Fibroblast of pulmonary artery (primary cell): ENCODE measurements at places on chromosomes 7 and 10.

- DNase-seq, result no peak
Observed at GRCh38 chr10:119415536-119416503, 126.7 kb downstream of the RGS10 start.

DNA sequence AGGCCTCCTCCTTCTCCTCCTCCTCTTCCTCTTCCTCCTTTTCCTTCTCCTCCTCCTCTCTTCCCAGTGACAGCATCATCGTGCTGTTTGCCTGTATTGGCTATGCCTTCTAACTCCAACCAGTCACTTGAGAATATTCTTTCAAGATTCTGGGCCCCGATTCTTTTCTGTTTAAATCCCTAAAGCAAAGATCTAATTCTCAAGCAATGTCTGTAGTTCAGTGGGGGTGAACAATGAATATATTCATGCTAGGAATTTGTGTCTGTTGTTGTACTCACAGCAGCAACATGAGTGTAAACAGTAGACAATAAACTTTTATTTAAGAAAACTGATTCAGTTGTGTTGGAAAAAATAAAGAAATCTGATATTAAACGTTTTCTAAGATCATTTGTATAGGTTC is 30.7 kb downstream of the NUDT5 start:
- DNase-seq, result no peak

- no peak for DNase-seq
Observed at GRCh38 chr7:78074713-78075112, 276.1 kb downstream of the PHTF2 start.

GRCh38 chr7:157769526-157770215 is 432.9 kb downstream of the DNAJB6 start:
- DNase-seq, result no peak

DNA sequence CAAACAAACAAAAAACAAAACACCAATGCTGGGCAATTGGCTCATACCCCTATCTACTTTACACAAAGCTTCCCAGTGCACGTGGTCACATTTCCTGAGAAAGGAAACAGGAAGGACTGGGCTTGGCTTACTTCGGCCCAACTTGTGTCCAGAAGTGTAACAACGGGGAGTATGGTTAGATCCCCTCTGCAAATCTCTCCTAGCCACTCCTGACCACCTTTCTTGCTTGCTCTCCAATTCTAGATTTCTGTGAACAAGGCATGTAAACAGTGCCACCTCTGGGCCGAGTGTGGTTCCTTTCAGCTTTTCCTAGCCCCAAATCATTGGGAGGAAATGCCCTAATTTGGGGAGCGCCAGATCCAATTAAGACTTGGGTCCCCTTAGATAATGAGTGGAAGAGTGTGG is 21.0 kb upstream of the FRAT2 start:
- peak; percentile 40 for DNase-seq

- DNase-seq, result no peak
Observed at GRCh38 chr10:62650411-62650810, 154.1 kb upstream of the ADO start.

- DNase-seq, result no peak
Observed at GRCh38 chr10:10870523-10871241, 147.0 kb upstream of the CELF2 start.

DNA sequence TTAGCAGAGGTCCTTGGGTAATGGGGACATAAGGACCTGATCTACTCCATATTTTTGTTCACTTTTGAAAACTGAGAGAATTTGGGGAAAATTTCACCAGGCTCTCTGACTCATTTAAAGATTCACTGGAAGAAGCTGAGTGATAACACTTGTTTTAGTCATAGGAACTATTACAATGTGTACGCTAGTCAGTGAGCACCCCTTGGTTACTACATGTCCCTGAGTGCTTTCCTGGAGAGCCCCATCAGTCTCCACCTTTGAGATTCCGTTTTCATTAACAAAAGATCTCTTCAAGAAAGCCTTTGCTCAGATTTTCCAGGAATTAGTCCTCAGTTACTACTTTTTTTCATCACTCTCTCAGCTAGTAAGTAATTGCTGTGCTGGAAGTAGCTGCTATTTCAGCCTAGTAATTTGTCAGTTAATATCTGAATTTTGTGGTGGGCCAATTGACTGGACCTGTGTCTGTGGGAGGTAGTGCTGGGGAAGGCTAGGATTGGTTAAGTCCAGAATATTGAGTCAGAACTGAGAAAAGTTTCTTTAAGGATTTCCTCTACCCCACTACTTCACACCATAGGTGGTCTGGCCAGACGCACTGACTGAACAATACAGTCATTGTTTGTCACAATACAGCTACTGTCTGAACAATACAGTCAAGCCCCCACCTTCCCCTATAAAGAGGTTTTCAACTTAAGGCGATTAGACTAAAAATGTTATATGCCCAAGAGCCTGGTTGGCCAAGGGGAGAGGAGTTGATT is 235.0 kb downstream of the CCDC7 start:
- DNase-seq, result no peak

- no peak for DNase-seq
Observed at GRCh38 chr10:70111496-70111895, 21.1 kb downstream of the AIFM2 start.

- no peak for DNase-seq
Observed at GRCh38 chr7:137439829-137440825, 96.6 kb upstream of the PTN start.

GRCh38 chr7:151345576-151346469 is 4.2 kb downstream of the NUB1 start:
- DNase-seq, result no peak

- DNase-seq, result no peak
Observed at GRCh38 chr10:71505862-71506261, 109.1 kb downstream of the CDH23 start.

DNA sequence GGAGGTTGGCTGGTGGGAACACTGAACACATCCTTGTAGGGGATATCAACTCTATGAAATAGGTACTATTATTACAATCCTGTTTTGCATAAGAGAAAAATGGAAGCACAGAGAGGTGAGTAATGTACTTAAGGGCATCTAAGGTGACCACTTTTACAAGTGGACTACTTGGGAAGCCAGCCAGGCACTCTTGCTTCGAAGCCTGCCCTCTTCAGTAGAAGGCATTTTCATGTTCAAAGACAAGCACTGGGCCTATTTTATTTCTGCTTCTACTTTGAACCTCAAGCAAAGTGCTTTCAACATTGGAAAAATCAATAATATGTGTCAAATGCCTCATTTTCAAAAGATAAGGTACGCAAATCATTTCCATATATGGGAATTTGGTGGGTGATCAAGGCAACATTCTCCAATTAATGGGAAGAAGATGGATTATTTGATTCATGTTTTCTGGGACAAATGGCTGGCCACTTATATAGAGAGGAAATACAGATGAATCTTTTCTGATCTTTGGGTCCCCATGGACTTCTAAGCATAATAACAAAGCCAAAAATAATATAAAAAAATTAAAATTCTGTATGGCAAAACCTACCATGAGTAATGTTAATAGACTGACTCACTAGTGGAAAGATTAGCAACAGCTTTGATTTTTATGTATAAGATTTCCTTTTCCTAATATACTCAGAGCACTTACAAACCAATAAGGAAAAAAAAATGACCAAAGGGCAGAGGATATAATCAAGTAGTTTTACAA is 270.2 kb downstream of the FRMD4A start:
- no peak for DNase-seq

- DNase-seq, result peak; percentile 78
Observed at GRCh38 chr7:151550656-151551286, 31.1 kb upstream of the RHEB start.

GRCh38 chr7:34530259-34530658 is 127.8 kb upstream of the NPSR1 start:
- DNase-seq, result no peak

DNA sequence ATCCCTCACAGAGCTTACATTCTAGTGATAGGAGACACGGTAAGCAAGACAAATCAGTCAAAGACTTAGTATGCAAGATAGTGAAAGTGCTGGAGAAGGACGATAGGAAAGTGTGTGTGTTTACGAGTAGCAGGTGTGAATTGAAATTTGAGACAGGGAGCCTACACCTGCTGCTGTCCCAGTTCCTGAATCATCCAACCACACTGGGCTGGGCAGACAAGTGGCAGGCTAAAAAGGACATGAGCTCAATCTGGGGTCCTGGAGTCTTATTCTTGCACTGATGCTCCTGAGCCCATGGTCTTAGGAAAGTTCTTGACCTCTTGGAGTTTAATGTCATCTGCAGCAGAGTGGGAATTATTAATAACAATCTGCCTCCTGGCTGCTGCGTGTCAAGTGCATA is 16.2 kb downstream of the RBP3 start:
- no peak for DNase-seq

GRCh38 chr7:85565276-85565675 is 378.4 kb upstream of the SEMA3D start:
- peak; percentile 26 for DNase-seq

DNA sequence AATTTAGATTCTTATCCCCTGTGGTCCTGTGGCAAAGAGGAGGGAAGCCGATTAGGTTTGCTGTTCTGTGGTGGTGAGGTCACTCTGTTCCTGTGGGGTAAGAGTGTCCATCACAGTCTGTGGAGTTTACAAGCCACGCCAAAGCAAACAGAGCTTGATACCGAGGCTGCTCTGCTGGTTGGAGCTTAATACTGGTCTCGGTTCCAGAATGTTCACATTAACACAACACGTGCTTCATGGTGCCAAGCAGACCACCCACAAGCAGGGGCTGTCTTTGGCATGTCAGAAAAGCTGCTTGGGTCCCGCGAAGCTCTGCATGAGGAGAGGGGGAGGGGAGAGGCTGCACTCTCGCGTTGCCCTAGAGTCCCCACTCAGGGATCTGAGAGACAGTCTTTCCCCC is 47.5 kb downstream of the DNAJB6 start:
- DNase-seq, result no peak

- DNase-seq, result no peak
Observed at GRCh38 chr10:116216676-116217075, 56.3 kb downstream of the GFRA1 start.

DNA sequence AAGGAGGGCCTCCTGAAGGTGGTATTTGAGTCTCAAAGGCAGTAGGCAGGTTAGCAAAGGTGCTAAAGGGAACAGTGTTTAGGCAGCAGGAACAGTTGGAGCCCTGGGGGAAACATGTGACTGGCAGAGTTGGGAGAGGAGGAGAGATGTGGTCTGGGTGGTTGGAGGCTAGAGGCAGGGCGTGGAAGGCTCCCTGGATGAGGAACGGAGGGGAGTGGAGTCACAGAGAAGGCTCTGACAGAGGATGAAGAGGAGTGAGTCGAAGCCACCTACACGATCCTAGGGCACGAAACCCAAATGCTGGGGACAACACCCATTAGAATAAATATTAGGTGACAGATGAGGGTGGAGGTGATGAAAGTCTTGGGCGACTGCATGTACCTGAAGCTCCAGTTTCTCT is 19.6 kb upstream of the MGMT start:
- no peak for DNase-seq

DNA sequence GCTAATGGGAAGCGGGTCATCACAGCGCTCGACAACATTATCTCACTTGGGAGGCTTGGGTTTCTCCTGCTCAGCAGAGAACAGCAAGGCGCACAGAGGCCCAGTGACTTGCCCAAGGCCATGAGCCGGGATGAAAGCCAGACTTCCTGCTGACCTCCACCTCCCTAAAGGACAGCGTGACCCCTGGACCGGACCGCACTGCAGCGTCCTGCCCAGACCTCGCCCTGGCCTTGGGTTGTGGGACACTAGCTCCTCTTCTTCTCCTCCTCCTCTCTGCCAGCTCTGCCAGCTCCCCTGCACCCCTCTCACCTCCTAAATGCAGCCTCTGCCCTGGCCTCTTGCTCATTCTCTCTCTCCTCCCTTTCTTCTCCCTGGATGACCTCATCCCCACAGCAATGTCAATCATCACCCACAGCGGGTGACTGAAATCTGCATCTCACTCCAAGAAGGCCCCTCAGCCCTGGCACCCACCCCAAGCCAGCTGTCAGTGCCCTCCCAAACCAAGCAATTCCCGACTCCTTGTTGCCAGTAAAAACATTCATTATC is 19.4 kb downstream of the SPOCK2 start:
- no peak for DNase-seq
